ENCODE measurements at places on chromosomes 16 and 17.

GRCh38 chr16:70579648-70580630, 56.3 kb downstream of the SF3B3 start:
- DNase-seq = no peak

GRCh38 chr16:78939597-78939996, 660.9 kb downstream of the MAF start:
- DNase-seq = no peak

- no peak for DNase-seq
Measured at GRCh38 chr17:30207655-30208054, 27.8 kb downstream of the SLC6A4 start.

- DNase-seq = no peak
Measured at GRCh38 chr17:53950207-53950857, 127.6 kb downstream of the KIF2B start.

Data from AG10803 (cell line).